ENCODE measurements at places on chromosomes 2 and 18. TPM values are rescaled to one million over a fixed set of nuclear protein-coding genes. Genes with fewer than 3 reads are reported as not detected.

Gene ANKRD53
- total RNA-seq, result 1.9 TPM

Gene C2orf78
- not detected for total RNA-seq

Gene OTOS
- not detected for total RNA-seq

Gene KCNIP3
- 15.3 TPM for total RNA-seq

Gene RMND5A
- 49.1 TPM for total RNA-seq

Gene SF3B6
- 86.1 TPM for total RNA-seq
